Naive thymus-derived CD4-positive, alpha-beta T cell (primary cell): ENCODE measurements at places on chromosomes 7 and 10.

DNA sequence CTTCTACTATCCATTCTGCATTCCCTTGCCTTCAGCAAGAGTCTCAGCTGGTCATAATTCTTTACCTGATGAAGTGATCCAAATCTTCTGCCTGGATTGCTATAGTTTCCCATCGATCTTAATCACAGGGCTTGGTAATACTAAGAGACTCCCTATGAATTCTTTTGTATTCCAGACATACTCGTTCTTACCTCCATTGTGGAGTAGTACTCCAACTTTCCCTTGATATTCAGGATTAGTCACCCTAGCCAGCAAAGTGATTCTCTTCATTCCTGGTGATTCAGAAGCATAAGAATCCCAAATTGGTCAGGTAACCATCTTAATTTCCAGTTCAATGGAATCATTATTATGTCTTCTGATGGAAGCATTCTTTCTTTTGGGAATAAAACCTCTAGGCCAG is 96.7 kb downstream of the TWIST1 start:
- no peak overlapping the region for H3K27ac ChIP-seq
- H3K36me3 ChIP-seq = no peaks in the 10 kb centered on the region
- H3K4me3 ChIP-seq = no peak overlapping the region
- no peaks in the 10 kb centered on the region for H3K27me3 ChIP-seq
- no peaks in the 10 kb centered on the region for H3K4me1 ChIP-seq
- no peak for DNase-seq

GRCh38 chr10:117455346-117455745 is 80.1 kb upstream of the PDZD8 start:
- H3K27ac ChIP-seq = no peak overlapping the region
- H3K4me3 ChIP-seq = no peak overlapping the region
- no peaks in the 10 kb centered on the region for H3K36me3 ChIP-seq
- H3K4me1 ChIP-seq = no peaks in the 10 kb centered on the region

- H3K4me3 ChIP-seq = no peak overlapping the region
- H3K27ac ChIP-seq = no peak overlapping the region
- H3K4me1 ChIP-seq = no peaks in the 10 kb centered on the region
Measured at GRCh38 chr7:7536396-7537019, 835 bp upstream of the COL28A1 start.

DNA sequence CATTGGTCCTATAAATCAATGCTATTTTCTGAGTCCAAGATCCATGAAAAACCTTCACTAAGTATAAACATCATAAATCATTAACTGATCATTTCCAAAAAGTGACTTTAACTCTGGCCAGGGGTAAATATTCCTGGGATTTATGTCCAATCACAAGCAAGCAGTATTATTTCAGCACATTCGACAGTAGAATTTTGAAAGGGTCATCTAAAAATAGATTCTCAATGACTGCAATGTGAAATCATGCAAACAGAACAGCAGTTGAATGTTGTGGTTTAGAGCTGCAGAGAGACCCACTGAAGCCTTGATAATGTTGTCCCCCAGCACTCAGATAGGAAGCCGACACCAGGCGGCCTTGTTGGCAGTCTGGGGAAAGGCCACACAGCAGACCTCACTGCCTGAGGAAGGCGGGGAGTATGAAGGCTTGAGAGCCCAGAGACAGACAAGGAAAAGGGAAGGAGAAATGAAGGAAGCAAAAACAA is 38.1 kb downstream of the FAM107B start:
- no peaks in the 10 kb centered on the region for H3K27me3 ChIP-seq
- no peaks in the 10 kb centered on the region for H3K36me3 ChIP-seq
- DNase-seq = no peak
- no peak overlapping the region for H3K27ac ChIP-seq
- H3K4me3 ChIP-seq = no peak overlapping the region
- no peaks in the 10 kb centered on the region for H3K4me1 ChIP-seq

GRCh38 chr10:22016046-22016705 is 12.6 kb upstream of the DNAJC1 start:
- DNase-seq = no peak
- no peaks in the 10 kb centered on the region for H3K27me3 ChIP-seq
- no peak overlapping the region for H3K4me3 ChIP-seq
- H3K4me1 ChIP-seq = no peaks in the 10 kb centered on the region
- no peak overlapping the region for H3K27ac ChIP-seq

- H3K4me1 ChIP-seq = peaks cover 13% of the 10 kb centered on the region
- H3K4me3 ChIP-seq = peak overlapping the region; percentile 86
- no peaks in the 10 kb centered on the region for H3K27me3 ChIP-seq
Measured at GRCh38 chr7:128738570-128739047, 550 bp upstream of the CALU start.

DNA sequence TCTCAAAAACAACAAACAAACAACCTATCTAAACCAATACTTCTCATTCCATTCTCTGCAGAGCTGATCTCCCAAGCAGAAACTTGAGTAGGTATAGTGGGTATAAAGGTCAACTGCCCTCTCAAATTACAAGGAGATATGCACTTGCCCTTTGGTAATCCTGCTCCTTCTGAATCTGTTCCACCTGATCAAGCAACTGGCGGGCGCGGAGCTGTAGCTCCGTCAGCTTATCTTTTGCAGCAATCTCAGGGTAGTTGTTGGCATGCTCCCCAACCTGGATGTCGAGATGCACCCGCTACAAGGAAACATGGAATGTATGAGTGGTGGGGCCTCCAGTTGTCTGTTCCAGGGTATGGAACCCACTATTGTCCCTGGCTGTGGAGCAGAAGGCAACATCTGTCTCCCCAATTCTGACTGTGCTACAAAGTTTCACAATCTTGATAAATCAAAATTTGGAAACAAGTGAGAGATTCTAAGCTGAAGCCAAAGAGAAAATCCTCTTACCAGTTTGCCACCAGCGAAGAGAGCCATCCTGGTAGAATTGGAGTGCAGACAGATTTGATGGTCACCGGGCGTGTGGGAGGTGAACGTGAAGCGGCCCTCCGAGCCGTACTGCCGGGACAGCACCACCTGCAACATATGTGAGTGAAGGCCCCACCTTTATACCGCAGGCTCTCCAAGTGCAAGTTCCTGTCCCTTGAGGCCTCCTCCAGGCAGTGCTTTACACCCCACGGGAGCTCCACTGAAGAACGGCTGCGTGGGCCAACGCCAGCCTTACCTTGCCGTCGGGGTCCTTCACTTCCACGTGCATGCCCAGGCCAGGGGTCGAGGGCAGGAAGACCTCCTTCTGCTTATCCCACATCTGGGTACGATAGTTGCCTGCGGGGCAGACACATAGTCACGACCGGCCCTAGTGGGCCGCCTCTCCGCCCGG is 819 bp downstream of the TMED4 start:
- peak; percentile 56 for DNase-seq
- peak overlapping the region; percentile 95 for H3K4me3 ChIP-seq
- peaks cover 23% of the 10 kb centered on the region for H3K36me3 ChIP-seq
- peak overlapping the region; percentile 90 for H3K27ac ChIP-seq

DNA sequence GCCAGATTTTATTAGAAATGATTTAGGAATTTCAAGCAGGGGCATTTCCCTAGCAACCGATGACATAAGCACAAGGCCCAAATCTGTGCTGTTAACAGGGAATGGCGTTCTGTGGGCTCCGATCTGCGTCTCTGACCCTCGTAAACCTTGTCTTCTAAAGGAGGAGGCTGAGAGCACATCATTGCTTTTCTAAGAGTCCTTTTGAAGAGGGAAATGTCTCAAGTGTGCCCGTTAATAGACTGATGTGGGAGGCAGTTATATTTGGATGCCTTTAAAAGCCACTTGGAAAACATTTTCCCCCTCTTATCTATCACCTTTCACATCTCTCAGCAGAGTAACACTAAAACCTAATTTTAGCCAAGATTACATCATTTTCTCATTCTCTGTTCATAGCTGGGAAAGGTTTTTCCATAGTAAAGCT is 424.1 kb upstream of the GALNT17 start:
- no peaks in the 10 kb centered on the region for H3K27me3 ChIP-seq
- DNase-seq = no peak
- H3K4me1 ChIP-seq = no peaks in the 10 kb centered on the region
- H3K4me3 ChIP-seq = no peak overlapping the region
- H3K36me3 ChIP-seq = no peaks in the 10 kb centered on the region
- H3K27ac ChIP-seq = no peak overlapping the region

DNA sequence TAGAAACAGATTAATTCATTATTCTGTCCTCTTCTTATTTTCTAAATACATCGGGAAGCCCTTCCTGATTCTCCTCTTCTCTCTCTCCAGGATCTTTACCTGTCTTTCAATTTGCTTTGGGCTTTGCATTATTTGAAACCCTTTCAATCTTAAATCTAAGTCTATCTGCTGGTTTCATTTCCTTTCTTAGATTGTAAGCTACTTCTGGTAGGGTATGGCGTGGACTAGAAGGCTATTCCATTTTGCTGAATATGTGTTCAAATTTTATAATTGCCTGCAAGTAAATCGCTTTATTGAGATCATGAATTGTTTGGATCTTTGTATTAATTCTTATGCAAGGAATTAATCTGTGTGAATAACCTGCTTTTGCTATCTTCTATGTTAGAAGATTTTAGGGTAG is 11.1 kb downstream of the STAM start:
- H3K27me3 ChIP-seq = no peaks in the 10 kb centered on the region
- H3K4me3 ChIP-seq = no peak overlapping the region
- no peak overlapping the region for H3K27ac ChIP-seq
- peaks cover under 1% of the 10 kb centered on the region for H3K4me1 ChIP-seq
- peaks cover 5% of the 10 kb centered on the region for H3K36me3 ChIP-seq

- H3K36me3 ChIP-seq = no peaks in the 10 kb centered on the region
- no peaks in the 10 kb centered on the region for H3K27me3 ChIP-seq
- no peak overlapping the region for H3K4me3 ChIP-seq
- no peak for DNase-seq
- H3K27ac ChIP-seq = no peak overlapping the region
Measured at GRCh38 chr10:29993319-29993915, 66.0 kb downstream of the JCAD start.

DNA sequence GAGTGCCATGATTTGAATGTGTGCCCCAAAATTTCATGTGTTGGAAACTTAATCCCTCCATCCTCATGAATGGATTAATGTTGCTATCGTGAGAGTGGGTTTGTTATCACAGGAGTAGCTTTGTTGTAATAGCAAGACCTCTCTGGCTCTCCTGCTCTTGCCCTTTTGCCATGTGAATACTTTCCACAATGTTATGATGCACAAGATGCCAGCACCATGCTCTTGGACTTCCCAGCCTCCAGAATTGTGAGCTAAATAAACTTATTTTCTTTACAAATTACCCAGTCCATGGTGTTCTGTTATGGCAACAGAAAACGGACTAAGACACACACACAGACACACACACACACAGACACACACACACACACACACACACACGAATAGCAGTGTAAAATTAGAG is 51.3 kb upstream of the TM9SF3 start:
- H3K27ac ChIP-seq = no peak overlapping the region
- no peaks in the 10 kb centered on the region for H3K27me3 ChIP-seq
- no peak for DNase-seq
- H3K4me3 ChIP-seq = no peak overlapping the region
- no peaks in the 10 kb centered on the region for H3K4me1 ChIP-seq

DNA sequence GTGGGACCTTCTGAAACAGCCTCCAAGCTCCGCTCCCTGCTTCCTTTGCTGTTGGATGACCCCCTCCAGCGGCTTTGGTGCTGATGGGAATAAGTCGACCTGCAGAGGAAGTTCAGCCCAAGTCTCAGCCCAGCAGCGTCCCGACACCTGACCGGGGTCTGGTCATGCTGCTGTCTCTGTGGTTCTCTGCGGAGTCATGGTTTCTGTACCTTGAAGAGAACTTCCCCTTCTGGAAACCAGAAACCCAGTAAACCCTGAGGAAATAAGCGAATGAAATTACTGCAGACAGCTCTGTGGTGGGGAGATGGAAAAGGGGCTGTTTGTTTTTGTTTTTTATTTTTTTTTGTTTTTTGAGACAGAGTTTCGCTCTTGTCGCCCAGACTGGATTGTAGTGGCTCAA is 18.3 kb upstream of the ZNF12 start:
- H3K36me3 ChIP-seq = no peaks in the 10 kb centered on the region
- H3K27ac ChIP-seq = no peak overlapping the region
- no peaks in the 10 kb centered on the region for H3K4me1 ChIP-seq
- no peak for DNase-seq

DNA sequence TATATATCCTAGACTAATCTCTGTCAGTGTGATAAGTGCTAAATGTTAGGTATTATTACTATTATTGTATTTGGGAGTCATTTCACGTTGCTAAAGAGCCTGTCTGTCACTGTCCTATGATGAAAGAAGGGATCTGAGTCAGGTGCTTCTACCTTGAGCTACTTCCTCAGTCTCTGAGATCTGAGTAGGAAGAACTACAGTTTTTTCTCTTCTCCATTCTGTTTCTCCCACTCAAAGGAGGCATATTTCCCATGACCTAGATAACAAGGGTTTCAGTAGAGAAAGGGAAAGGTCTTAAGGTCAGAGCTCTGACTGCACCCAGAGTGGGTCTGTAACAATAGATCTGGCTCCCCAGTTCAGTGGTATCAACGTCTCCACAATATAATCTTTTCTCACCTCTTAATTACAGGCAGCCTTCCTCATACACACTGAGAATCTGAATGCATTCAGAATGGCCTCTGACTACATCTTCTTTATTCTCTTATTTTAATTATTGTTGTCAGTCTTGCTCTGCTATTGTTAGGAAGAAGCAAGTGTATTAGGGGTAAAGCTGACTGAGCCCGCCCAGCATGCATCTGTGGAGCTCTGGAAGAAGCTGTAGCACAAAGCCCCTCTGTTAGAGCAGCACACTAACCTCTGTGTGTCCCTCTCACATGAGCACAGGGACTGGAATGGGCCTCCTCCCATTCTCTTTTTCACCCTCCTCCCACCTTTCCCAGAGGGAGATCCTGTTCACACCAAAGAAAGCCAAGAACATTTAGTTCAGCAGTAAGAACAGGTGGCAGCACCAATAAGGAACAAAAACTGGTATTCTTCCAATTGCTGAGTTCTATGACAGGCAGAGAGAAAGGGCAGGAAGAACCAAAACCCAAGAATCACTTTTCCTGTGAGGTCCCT is 38.1 kb downstream of the USP54 start:
- H3K4me3 ChIP-seq = no peak overlapping the region
- no peaks in the 10 kb centered on the region for H3K27me3 ChIP-seq
- no peaks in the 10 kb centered on the region for H3K36me3 ChIP-seq
- H3K4me1 ChIP-seq = no peaks in the 10 kb centered on the region

GRCh38 chr10:12875100-12875499 is 126.4 kb downstream of the CCDC3 start:
- no peak overlapping the region for H3K4me3 ChIP-seq
- H3K36me3 ChIP-seq = no peaks in the 10 kb centered on the region
- no peak overlapping the region for H3K27ac ChIP-seq
- no peaks in the 10 kb centered on the region for H3K27me3 ChIP-seq
- DNase-seq = no peak
- H3K4me1 ChIP-seq = no peaks in the 10 kb centered on the region

- H3K4me1 ChIP-seq = no peaks in the 10 kb centered on the region
- no peak overlapping the region for H3K4me3 ChIP-seq
- DNase-seq = no peak
- H3K27me3 ChIP-seq = no peaks in the 10 kb centered on the region
Measured at GRCh38 chr7:137944168-137944567, 57.7 kb downstream of the CREB3L2 start.

GRCh38 chr10:95794195-95794594 is 38.2 kb downstream of the ENTPD1 start:
- H3K4me3 ChIP-seq = no peak overlapping the region
- H3K27ac ChIP-seq = no peak overlapping the region
